GM23248 (cell line): ENCODE measurements at places on chromosomes 2 and 18. TPM values are rescaled to one million over a fixed set of nuclear protein-coding genes. Genes with fewer than 3 reads are reported as not detected.

The SERPINB4 gene
- total RNA-seq: not detected in 2 replicates

GRCh38 chr18:42305869-42306593 lies 351.0 kb downstream of the PIK3C3 start:
- DNase-seq: peak; percentile 16

- DNase-seq: no peak
Observed at GRCh38 chr2:12428786-12429185, 287.9 kb upstream of the TRIB2 start.

The SCYGR4 gene
- not detected in 2 replicates for total RNA-seq

The UGT1A6 gene
- total RNA-seq: not detected in 2 replicates

DNA sequence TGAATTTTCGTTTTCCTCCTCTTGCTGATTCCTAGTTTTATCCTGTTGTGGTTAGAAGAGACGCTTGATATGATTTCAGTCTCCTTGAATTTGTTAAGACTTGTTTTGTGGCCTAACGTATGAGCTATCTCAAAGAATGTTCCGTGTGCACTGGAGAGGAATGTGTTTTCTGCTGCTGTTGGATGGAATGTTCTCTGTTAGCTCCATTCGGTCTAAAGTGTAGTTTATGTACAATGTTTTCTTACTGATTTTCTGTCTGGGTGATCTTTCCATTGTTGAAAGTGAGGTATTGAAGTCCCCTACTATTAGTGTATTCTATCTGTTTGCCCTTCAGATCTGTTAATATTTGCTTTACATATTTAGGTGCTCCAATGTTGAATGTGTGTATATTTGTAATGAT lies 25.9 kb downstream of the COLEC11 start:
- no peak for DNase-seq

The RAB27B gene
- 0.13 and 0.54 TPM in 2 replicates for total RNA-seq

DNA sequence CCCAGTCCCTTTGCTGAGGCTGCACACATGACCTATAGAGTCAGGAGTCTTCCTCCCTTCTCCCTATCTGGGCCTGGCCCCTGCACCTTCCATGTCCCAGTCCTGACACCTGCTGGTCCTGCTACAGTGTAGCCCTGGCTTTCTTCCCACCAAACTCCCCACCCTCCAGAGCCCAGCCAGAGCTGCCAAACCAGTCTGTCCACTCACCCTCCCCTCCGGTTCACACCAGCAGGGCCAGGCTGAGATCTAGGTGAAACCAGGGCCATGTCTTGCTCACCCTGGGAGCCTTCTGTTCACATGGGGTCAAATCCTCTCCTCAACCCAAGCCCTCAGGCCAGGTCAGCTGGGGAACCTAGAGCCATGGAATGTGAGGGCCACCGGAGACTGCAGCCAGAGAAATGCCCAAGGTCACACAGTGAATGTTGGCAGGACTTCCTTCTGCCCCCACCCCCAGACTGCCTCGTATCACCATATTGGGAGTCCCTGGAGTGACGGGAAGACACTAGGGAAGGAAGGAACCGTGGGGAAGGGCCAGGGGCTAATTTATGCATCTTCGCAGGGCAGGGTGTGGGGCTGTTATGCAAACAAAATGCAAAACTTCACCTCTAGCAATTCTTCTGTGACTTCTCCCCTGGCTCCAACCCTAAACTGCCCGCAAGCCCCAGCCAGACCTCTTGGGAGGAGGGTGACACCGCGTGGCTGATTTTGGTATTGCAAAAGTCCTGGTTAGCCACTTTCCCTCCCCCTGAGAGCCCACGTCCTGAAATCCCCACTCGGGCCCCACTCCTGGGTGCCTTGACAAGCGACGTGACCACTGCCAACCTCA lies 14.6 kb downstream of the TNS1 start:
- DNase-seq: peak; percentile 82

GRCh38 chr2:237626813-237627440 lies 460 bp upstream of the LRRFIP1 start:
- DNase-seq: peak; percentile 27

DNA sequence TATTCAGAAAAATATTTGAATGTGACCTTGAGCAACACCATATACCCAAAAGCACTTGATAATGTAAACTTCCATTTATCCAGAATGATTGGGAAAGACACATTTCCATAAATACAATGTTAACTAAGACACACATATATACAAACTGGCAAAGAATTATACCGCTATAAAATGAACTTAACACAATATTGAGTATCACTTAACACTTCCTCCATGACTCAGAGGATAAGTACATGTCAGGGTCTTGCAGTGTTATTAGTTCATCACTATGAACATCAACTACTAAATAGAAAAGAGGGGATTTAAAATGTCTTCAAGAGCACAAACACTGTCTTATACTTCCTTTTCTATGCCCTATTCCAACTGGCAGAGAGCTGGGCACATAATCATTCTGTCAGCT lies 18.6 kb downstream of the WDSUB1 start:
- DNase-seq: no peak
